ENCODE measurements at places on chromosomes 5 and 9.

DNA sequence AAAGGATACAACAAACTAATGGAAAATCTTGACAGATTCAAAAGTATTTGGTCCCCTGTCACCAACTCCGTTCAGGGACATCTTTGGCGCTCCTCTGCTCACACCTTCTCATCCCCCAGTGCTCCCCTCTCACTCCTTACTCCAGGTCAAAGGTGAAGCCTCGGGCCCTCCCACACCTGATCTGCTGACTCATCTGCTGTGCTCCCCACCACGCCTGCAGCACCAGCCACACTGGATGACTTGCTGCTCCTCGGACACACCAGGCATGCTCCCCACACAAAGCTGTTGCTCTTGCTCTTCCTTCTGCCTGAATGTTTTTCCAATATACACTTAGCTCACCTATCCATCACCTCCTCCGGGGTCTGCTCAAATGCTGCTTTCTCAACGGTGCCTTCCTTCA lies 123.4 kb downstream of the ESM1 start:
- no peak for DNase-seq

DNA sequence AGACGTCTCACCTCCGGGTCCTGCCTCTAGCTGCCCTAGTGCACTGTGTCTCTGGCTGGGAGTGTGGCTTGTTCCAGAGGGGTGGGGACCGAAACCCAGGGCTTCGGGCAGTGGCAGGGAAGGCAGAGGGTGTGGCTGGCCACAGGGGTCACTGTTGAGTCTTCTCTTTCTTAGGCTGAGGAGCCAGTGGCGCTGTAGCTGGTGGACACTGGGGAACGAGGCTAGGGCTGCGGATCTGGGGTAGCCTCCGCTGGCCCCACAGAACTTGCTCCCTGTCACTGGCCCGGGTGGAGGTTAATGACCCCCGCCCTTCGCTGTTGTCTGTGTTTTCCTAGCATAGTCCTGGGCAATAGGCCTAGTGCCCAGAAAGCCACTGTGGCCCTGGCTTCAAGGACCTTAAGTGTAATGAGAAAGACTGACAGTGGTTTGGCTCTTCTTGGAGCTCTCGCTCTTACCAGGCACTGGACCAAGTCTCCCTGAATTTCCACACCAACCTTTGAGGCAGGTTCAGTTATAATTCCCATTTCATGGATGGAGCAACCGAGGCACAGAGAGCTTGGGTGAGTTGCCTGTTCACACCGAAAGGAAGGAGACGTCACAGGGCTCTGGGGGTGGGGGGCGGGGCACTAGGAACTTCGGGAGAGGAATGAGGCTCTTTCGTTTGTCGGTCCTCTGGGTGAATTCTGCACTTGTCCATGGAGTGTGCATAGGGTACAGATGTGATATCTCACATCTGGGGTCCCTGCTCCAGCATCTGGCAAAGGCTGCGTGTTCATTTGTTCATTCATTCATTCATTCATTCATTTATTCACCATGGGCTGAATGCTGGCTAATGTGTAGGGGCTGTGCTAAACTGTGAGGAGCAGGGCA lies 4.8 kb upstream of the IER5L start:
- no peak for DNase-seq

GRCh38 chr9:33742519-33742918 lies 52.8 kb upstream of the PRSS3 start:
- DNase-seq, result no peak

GRCh38 chr5:178259623-178260536 lies 27.3 kb upstream of the PHYKPL start:
- DNase-seq, result no peak

GRCh38 chr5:59179704-59180103 lies 596.8 kb downstream of the RAB3C start:
- DNase-seq, result no peak

DNA sequence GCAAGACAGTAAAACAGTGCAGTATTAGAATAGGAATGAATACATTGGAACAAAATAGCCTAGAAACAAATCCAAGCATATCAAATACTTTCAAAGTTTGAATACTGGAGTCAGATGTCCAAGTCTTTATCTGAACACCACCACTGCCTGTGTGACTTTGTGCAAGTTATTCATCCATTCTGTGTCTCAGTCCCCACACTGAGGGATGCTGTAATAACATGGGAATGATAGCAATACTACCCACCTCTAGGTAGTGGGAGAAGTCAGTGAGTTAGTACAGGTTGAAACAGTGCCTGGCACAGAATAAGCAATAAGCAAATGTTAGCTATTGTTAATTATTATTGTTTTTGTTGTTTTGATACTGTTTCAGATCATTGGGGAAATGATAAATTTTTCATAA lies 130.9 kb downstream of the SUSD1 start:
- DNase-seq, result no peak

- DNase-seq, result peak; percentile 52
Measured at GRCh38 chr9:111481885-111482636, 2.1 kb downstream of the ECPAS start.

DNA sequence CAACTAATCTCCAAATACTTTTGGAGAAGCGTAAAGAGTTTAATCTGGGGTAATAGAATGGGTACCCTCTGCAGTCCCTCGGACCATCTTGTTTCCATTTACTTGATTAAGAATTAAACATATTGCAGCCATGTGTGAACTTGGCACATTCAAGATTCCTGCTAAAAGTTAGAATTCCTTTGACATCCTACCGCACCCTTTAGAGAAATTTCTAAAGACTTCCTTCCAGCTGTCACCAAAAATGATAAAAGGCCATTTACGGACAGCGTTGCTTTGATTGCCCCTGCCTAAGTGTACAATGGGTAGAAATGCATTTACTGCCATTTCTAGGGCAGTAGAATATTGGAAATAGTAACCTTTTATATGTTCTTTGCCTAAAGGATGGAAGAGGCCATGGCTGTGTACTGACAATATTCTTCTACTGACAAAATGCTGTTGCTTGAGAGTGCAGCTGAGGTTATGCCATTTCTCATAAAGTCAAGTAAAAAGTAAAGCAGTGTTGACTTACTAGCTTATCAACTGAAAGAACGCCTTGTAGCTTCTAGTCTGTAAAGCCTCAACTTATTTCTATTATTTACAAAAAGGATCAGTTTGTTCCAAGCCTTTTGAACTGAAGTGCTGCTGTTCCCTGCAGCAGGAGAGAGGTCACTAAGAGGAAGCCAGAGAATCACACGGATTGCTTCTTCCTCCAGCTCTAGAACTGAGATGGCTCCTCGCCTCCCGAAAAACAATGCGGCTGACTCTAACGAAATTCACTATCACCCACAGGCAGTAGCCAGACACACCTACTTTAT lies 139.8 kb upstream of the BASP1 start:
- no peak for DNase-seq

DNA sequence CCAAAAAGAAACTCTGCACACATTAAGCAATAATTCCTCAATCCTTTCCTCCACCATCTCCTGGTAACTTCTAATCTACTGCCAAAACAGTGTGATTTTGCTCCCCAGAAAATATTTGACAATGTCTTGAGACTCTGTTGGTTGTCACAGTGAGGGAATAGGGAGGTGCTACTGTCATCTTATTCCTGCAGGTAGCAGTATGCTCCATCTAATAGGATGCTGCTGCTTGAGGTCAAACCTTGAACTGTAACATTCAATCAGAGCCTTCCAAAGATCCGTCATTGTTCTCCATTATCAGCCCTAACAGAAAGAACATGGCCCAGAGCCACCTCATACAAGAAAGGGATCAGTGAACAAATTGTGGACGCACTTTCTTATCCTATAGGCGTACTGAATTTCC lies 514.7 kb upstream of the GRIN3A start:
- DNase-seq, result no peak

DNA sequence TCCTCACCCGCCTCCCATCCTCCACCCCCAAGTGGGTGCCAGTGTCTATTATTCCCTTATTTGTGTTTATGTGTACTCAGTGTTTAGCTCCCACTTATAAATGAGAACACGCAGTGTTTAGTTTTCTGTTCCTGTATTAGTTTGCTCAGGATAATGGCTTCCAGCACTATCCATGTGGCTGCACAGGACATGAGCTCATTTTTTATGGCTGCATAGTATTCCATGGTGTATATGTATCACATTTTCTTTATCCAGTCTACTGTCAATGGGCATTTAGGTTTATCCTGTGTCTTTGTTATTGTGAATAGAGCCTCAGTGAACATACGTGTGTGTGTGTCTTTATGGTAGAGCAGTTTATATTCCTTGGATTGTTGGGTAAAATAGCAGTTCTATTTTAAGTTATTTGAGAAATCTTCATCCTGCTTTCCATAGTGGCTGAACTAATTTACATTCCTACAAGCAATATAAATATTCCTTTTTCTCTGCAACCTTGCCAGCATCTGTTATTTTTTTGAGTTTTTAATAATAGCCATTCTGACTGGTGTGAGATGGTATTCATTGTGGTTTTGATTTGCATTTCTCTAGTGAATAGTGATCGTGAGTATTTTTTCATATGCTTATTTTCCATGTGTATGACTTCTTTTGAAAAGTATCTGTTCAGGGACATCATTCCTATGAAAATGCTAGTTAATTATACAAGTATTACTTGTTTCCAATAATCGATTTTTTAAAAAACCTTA lies 164.0 kb upstream of the CCDC152 start:
- no peak for DNase-seq

DNA sequence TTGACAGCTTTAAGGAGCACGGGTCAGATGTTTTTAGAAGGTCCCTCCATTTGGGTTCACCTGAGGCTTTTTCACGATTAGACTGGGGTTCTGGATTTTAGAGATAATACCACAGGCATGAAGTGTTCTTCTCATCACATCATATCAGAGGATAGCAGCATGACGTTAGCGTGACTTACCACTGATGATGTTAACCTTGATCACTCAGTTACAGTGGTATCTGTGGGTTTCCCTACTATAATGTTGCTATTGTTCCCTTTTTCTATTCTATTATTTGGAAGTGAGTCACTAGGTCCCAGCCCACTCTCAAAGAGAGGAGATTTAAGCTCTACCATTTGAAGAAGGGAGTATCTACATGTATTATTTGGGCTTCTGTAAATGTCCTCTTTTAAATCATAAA lies 300.0 kb downstream of the MAST4 start:
- DNase-seq, result no peak

DNA sequence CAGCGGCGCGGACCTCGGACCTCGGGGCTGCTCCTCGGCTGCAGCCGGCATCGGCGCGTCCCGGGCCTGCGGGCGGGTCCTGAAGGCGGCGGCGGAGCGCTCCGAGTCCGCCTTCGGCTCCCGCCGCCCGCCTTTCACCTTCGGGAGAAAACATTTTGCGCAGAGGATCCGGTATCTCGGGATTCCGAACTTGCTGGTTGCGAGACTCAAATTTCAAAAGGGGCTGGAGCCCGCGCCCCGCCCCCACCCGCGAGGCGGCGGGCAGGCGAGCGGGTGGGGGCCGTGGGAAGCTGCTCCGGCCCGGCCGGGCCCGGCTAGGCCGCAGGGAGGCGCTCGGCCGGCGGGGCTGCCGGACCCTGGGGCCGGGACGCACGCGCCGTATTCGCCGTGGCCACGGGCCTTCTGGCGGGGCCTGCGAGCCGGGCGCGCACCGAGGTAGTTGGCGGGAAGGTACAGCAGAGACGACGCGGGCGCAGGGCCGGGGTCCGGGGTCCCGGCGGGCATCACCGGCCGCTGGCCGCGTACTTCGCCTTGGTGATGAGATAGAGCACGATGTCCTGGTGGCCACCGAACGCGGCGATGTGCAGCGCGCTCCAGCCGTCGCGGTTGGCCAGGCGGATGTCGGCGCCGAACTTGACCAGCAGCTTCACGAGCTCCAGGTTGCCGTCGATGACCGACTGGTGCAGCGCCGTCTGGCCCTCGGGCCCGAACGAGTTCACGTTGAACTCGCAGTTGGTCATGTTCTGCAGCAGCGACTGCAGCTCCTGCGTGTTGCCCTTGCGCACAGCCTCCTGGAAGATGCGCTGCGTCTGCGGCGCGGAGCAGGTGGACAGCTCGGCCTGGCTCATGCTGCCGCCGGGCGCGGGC lies 757 bp downstream of the NRARP start:
- DNase-seq, result peak; percentile 30

DNA sequence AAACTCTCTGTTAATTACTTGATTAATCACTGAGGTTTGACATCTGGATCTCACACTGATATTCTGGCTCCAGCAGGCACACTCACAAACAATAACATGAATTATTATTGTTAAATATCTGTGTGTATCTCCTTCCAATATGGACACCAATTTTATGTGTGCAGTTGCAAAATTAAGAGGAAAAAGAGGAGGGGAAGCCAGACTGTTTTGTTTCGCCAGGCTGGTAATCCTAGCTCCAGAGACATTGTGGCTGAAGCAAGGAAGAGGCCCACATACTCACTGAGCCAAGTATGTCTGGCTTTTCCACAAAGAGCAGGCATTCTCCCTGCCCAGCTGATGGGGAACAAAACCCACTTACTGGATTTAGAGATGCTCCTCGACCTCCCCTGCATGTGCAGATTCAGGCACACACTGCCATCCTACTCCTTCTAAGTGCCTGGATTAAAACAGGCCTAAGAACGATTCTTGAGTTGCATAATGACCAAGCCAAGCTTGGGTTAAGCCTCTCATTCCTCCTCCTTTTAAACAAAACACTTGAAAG lies 181.9 kb downstream of the ESM1 start:
- DNase-seq, result no peak

DNA sequence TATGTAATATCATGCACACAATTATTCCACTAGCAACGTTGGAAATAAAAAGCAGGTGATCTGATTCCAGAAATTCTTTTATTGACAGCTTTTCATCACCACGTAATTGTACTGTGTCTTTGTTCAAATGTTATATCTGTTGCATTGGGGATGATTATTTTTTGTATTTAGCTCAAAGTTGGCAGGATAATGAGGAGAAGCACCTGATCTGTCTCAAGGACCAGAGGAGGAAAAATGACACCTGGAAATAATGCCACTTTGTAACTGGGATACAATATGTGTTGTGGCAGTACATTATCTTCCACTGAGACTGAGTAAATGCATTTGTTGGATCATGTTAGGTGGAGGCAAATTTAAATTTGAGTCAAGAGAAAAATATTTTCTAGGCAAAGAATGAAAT lies 1298.8 kb upstream of the CDH6 start:
- no peak for DNase-seq

DNA sequence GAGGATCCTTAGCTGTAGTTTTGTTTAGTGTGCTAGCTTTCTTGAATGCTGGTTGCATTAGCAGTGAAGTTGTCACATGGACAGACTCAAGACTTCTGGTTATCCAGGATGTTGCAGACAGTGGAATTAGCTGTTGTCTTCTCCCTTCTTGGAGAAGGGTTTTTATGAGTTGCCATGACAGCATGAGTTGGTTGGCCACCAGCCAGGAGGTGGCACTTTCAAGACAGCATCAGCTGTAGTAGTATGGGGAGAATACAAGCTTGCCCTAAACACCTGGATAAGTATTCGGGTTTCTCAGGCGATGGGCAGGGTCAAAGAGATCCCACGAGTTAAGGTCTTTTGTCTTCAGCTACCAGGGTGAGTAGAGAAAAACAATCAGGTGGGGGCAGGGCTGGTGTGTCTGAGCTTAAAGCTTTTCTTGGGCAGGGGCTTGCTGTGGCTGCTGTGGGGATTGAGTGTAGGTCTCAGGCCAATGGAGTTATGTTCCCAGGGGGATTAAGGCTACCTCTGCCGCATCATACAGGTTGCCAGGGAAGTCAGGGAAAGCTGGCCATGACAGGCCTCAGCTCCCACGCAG lies 7.7 kb upstream of the C5orf47 start:
- no peak for DNase-seq
